ENCODE measurements at places on chromosomes 16 and 17.

GRCh38 chr16:84190731-84191388 lies at the start of gene ADAD2:
Gene ADAD2, plus strand, starts transcription at chr16:84191157. Its CDS starts 74 bp downstream, at chr16:84191231.
- no peak for DNase-seq

GRCh38 chr17:12995106-12995895 lies 22.5 kb downstream of the ELAC2 start:
- DNase-seq: no peak

DNA sequence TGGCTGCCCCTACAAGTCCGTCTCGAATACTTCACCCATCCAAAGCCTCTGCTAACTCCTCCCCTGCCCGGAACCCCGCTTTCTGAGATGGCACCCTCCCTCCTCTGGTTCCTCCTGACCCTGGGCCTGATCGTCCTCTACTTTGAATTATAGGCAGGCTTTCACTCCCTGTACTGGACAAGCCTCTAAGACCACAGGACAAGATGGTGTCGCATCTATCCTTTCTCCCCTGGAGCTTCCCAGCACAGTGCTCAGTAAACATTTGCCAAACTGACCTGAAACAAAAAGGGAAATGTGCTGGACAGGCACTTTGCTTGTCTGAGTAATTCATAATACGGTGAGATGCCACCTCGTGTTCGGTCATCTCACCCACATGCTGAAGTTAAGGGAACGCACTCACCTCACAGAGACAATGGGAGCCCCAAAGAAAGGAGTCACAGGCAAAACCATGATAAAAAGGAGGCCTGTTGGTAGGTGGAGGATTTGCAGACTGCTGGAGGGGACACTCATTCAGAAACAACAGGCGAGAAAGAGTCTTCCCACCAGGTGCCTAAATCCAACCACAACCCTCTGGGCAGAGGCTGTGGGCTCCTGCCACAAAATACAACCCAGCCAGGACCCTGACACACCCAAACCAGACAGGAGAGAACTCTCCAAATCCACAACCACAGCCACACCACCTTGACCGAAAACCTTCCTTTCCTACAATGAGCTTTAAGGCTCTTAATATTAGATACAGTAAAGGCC lies 28.2 kb downstream of the SNN start:
- no peak for DNase-seq

GRCh38 chr17:32604966-32605365 lies 118.2 kb downstream of the CDK5R1 start:
- no peak for DNase-seq

All from NCI-H1092 (cell line).